ENCODE measurements at places on chromosomes 7 and 10.

GRCh38 chr7:140404565-140405065 is 757 bp downstream of the RAB19 start:
- DNase-seq = no peak

DNA sequence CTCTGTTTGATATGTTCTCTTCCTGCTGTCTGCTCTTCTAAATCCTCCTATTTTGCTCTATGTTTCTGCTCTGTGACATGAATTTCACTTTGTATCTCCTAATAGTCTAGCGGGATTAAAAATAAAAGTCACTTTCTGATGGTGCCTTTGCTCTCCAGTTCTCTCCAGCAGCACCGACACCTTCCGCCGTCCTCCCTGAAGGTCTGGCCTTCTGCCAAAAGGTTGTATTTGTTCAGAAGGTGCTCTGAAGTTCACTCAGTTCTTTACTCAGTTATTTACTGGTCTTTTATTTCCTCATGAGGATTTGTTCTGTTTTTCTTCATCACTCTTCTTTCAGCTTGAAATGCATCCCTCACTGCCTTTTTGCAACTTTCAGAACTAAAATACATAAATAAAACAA is 11.2 kb upstream of the EPHA1 start:
- no peak for DNase-seq

DNA sequence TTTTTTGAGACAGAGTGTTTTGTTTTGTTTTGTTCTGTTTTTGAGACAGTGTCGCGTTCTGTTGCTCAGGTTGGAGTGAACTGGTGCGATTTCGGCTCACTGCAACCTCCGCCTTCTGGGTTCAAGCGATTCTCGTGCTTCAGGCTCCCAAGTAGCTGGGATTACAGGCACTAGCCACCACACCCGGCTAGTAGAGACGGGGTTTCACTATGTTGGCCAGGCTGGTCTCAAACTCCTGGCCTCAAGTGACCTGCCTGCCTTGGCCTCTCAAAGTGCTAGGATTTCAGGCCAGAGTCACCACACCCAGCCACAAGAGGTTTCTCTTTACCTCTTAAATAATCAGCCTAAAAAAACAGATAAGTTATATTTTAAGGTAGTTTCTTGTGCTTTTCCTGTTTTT is 8.7 kb upstream of the ARHGAP12 start:
- DNase-seq = no peak

GRCh38 chr7:51034521-51035264 is 252.0 kb upstream of the GRB10 start:
- DNase-seq = no peak

- no peak for DNase-seq
These were observed 733.0 kb downstream of the TNS3 start for GRCh38 chr7:46848944-46849343.

DNA sequence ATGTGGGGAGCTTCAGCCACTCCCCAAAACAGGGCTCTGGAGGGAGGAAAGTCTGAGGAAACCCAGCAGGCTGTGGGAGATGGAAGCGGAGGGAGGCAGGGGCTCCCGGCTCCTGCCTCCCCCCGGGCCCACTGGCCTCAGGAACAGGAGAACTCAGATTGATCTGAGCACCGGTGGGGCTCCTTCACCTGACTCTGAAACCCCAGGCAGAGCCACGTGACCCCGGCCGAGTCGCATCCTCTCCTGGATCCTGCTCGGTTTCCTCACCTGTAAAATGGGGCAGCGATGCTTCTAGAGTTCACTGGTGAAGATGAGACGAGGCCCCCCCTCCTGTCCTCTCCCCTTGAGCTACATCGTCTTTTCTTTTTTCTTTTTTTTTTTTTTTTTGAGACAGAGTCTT is 33.6 kb downstream of the TCERG1L start:
- no peak for DNase-seq
